Activated T-helper 1 cell treated with anti-CD3 and anti-CD28 coated beads, Interleukin-2, amount 50 U/mL, for 16 hours (primary cell): ENCODE measurements at places on chromosomes 4 and X.

DNA sequence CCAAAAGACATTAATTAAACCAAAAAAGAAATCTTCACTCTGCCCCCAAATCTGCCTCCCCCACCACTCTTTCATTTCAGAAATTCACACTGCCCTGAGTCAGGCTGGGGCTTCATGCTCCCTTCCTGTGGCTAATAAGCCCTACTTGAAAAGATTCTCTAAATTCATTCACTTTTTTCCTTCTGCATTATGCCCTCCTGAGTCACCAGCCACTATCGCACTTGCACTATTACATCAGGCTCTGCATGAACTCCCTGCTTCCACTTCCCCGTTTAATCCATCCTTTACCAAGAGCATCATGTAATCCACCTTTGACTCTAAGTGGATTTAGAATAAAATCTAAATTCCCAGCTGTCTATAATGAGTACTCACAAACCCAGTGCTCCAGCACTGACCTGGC, 295.4 kb upstream of the KLF3 start:
- no peak for DNase-seq

GRCh38 chr4:122632396-122633143, 11.7 kb upstream of the IL21 start:
- no peak for DNase-seq

GRCh38 chr4:168696826-168697225, 200.0 kb downstream of the PALLD start:
- no peak for DNase-seq

DNA sequence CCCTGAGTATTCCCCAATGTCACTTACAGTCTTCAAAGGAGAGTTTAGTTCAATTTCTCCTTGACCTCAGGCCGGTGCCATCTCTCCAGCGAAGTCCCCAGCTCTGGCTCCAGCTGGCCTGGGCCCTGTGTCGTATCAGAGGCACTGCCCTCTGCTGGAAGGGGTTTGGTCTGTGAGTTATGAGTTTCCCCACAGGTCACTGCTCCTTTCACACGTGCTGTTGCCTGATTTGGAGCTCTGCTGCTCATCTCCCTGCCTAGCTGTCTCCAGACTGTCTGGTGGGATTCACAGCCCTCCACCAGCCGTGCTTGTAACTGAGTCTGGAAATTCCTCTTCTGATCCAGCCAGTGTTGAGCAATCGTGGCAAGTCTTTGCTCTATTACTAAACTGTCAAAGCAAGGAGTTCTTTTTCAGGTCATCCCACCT, at the start of gene RAP2C:
Gene RAP2C (minus strand): TSS at position 105 of the 426 bp plus-strand sequence. CDS start 2,179 bp downstream, outside the sequence.
- DNase-seq = peak; percentile 32

- DNase-seq = no peak
Measured at GRCh38 chrX:29496636-29497180, 718.7 kb upstream of the MAGEB2 start.

- no peak for DNase-seq
Measured at GRCh38 chr4:44025376-44026020, 423.1 kb downstream of the KCTD8 start.

DNA sequence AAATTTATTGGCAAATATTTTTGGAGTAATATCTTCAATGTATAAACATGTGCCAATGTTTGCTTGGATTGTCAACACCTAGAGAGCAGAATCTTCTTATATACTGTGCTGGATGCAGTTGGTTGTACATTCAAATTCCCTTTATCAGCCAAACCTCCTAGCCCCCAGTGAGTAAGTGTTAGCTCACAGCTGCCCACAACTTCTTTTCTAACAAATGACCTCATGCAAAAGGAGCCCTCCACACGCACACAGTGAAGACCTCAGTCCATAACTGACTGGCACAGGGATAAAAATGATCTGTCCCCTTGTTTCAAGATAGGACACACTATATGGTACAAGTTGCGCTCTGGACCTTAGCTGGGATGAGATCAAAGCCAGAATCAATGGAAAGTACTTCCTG, 458.0 kb upstream of the NWD2 start:
- DNase-seq = no peak

- DNase-seq = no peak
Measured at GRCh38 chr4:168917138-168917779, 92.8 kb downstream of the CBR4 start.

GRCh38 chrX:1224954-1225353, 12.5 kb upstream of the CRLF2 start:
- DNase-seq = no peak

- DNase-seq = peak; percentile 95
Measured at GRCh38 chr4:56977321-56978012, at the start of gene NOA1. NOA1 (minus strand) TSS chr4:56977606; CDS start chr4:56977585, 21 bp downstream.

- no peak for DNase-seq
Measured at GRCh38 chr4:127113844-127114362, 518.9 kb upstream of the INTU start.

DNA sequence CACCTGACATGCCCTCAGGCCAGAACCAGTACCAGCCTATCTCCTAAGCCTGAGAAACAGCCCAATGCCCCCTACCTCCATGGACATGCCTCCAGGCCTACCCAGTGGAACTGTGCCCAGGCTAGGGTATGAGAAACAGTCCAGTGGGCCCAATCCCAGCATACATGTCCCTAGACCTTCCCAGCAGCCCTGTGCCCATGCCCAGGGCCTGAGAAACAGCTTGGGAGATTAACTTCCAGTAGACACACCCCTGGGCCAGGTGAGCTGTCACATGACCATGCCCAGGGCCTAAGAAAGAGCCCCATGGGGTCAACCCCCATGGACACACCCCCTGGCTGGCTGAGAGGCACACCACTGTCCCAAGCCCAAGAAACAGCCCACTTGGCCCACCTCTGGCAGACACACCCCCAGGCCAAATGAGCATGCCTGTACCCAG, 78.8 kb downstream of the CBR4 start:
- no peak for DNase-seq

DNA sequence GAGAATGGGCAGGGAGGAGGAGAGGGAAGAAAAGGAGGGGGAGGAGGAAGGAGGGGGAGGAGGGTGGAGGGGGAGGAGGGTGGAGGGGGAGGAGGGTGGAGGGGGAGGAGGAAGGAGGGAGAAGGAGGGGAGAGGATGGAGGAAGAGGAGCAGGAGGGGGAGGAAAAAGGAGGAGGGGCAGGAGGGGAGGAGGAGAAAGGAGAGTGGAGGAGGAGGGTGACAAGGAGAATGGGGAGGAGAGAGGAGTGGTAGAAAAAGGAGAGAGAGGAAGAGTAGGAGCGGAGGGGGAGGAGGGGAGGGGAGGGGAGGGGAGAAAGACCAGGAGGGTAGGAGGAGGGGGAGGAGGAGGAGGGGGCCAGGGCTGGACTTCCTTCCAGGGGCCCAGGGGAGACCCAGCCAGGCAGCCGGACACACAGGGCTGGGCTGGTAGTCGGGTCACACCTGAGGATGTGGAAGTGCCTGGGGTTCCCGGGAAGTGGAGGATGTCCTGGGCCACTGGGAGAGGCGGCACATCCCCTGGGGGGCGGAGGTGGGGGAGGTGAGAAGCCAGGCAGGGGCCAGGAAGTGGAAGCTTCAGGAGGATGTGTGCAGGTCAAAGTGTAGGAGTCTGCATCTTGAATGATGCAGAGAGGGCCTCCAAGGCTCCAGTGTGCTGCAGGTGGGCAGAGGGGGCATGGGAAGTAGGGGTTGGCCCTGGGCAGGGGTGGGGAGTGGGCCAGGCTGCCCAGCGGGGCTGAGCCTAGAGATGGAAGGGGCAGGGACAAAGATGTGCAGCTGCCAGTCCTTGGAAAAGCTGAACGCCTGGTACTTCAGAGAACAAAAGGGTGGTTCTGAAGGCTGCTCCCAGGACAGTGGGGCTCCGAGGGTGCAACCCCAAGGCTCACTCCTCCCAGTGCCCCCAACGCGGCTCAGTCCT, 18.8 kb downstream of the IL3RA start:
- DNase-seq = no peak

- DNase-seq = no peak
Measured at GRCh38 chrX:39755143-39756032, 342.4 kb downstream of the BCOR start.

- DNase-seq = no peak
Measured at GRCh38 chr4:135963009-135963408, 1569.3 kb downstream of the PCDH18 start.
